ENCODE measurements at places on chromosomes 2 and 18.

- no peak for DNase-seq
These were observed 141.2 kb upstream of the TACR1 start for GRCh38 chr2:75340560-75340959.

DNA sequence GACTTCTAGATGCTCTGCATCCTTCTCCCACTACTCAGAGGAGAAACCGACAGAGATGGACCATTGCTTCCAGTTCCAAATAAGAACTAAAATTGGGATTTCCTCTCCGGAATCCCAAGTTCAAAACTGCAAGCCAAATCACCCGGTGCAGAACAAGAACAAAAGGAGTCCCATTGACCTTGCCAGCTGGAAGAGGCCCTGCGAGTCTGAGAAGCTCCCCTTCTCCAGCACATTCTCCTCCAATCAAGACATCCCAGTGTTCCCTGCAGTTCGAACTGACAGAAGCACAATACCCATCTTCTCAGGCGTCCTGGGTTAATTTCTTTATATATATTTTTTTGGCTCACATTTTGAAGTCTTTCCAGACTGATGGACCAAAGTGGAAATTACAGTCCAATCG lies 195.3 kb upstream of the MEIS1 start:
- no peak for DNase-seq

GRCh38 chr2:79824086-79824786 lies 311.4 kb downstream of the CTNNA2 start:
- no peak for DNase-seq

DNA sequence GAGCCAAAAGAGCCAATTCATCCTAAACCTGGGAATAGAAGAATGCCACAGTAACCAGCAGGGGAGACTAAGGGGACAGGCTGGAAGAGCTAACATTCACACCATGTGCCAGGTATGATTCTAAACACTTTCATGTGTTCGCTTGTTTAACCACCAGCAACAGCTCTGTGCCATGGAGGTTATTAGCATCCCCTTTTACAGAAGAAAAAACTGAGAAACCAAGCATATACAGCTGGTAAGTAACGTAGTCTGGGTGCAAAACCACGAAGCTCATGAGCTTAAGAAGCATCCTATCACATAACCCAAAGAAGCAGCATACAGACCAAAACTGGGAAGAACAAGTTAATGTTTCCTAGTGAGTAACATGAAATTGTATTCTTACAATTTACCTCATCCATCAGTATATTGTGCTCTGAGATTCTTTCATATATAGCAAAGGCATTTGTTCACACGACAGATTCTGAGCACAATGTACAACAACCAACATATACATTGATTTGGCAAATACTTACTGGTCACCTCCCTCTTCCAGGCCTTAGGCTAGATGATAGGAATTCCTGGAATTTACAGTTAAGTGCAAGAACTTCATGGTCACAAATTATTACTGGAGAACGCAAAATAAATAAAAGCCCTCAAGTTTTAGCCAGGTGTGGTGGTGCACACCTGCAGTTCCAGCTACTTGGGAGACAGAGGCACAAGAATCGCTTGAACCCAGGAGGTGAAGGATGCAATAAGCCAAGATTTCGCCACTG lies 36.5 kb upstream of the HNRNPA3 start:
- no peak for DNase-seq

DNA sequence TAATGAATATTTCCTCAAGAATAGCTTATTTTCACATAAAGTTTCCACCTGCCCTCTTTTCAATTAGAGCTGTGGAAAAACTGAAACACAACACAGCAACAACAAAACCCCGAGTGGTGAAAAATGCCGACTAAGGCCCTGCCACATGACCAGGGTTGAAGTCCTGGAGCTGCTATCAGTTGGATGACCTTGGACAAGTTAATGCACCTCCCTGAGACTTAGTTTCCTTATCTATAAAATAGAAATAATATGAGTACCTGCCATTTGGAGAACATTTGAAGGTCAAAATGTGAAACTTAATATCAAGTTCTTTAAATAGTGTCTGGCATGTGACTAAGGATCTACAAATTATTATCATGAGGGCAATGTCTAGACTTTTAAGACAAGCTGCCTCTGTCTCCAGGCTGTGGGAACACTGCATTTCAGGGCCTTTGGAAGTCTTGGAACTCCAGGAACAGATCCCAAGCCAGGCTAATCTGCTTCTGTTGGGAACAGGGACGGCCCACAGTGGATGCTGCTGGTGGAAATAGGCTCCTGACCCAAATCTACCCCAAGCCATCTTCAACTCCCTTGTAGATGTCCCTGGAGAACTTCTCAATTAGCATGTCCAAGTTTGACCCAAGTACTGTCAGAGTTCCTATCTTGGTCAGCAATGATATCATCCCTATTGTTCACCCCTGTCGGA lies 42.0 kb upstream of the TRIB2 start:
- no peak for DNase-seq

GRCh38 chr2:190355968-190356644 lies 12.7 kb downstream of the INPP1 start:
- DNase-seq: no peak

DNA sequence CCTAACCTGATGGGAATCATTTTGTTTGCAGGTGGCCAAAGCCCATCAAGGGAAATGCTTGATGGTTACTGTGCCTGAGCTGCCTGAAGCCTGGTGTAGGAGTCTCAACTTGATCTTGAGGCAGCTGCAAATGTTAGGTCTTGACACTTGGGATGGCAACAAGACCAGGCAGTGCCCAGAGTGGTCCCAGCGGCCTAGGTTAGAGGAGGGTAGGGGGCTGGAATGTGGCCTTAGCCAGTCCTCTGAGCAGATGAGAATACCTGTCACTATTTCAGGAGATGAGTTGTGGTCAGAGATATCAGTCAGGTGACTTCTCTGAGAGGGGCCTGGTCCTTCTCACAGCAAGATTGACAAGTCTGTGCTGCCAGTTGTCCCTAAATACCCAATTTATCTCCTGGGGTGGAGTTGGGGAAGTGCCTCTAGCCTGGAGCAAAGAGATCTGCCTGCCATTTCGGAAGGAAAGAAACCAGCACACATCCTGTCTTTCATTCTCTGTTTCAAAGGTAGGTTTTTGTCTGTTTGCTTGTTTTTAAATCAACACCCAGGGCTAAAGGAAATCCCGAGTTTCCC lies 13.4 kb downstream of the SPTBN1 start:
- no peak for DNase-seq

- no peak for DNase-seq
These were observed 37.8 kb downstream of the TCF7L1 start for GRCh38 chr2:85170938-85171475.

GRCh38 chr2:149858216-149858615 lies 270.6 kb upstream of the MMADHC start:
- DNase-seq: no peak

Data from omental fat pad (tissue), 4 donors.